ENCODE measurements at places on chromosomes 11 and 22.

GRCh38 chr11:73965076-73965763 is 14.4 kb downstream of the DNAJB13 start:
- DNase-seq, result no peak
- H3K36me3 ChIP-seq, result no peaks in the 10 kb centered on the region
- 0 out of 2 replicates have a peak, but pooled peaks cover 2% of the 10 kb centered on the region for H3K27me3 ChIP-seq
- H3K27ac ChIP-seq, result no peak overlapping the region
- H3K4me3 ChIP-seq, result peak overlapping the region; percentile 32

GRCh38 chr11:64048042-64048854 is 12.5 kb downstream of the FLRT1 start:
- no peak overlapping the region for H3K4me3 ChIP-seq
- H3K36me3 ChIP-seq, result no peaks in the 10 kb centered on the region
- DNase-seq, result no peak
- H3K4me1 ChIP-seq, result no peaks in the 10 kb centered on the region
- H3K27me3 ChIP-seq, result no peaks in the 10 kb centered on the region

GRCh38 chr22:50199251-50199721 is 1.5 kb upstream of the SELENOO start:
- no peaks in the 10 kb centered on the region for H3K27me3 ChIP-seq
- peaks cover 59% of the 10 kb centered on the region for H3K4me1 ChIP-seq
- H3K4me3 ChIP-seq, result peak overlapping the region; percentile 68
- peaks cover 5% of the 10 kb centered on the region for H3K36me3 ChIP-seq

DNA sequence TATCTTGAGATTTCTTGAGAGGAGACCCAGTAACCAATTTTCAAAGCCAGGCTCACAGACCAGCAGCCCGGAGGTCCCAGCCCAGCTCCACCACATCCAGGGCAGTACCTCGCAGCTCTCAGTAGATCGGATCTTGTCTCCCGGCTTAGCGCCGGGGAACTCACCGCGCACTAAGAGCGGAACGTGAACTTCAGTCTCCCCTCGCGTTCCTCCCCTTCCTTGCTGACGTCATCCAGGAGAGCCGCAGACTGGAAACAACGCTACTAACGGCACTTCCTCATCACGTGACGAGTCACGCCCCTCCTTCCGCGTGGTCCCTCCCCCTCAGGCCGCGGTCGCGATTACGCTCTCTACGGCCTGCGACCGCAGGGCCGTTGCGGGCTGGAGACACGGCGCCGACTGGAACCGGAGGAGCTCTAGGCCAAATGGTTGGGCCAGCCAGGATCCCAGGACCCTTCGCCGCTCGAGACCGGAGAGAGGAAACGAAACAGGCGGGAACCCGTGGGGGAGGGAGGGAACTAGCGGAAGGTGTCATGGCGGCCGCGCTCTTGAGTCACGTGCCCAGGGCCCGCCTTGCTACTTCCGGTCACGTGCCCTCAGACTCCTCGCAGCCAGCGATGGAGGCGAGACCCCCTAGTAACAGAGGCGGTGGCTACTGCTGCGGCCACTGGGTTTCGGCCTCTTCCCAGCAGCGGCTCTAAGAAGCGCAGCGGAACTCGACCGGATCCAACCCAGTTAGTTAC is at the start of the genes GTF2H1 and HPS5:
TSS of gene GTF2H1 (plus strand) at position 599 of the 743 bp plus-strand sequence. CDS start 10,508 bp downstream, outside the sequence.
TSS of gene HPS5 (minus strand) at position 172 of the 743 bp plus-strand sequence. CDS start 4,282 bp downstream, outside the sequence.
- H3K4me1 ChIP-seq, result peaks cover 52% of the 10 kb centered on the region
- no peaks in the 10 kb centered on the region for H3K27me3 ChIP-seq
- H3K4me3 ChIP-seq, result peak within 1 kb of the TSS; percentile 80

All from Karpas-422 (cell line).